Stromal cell of bone marrow (primary cell): ENCODE measurements at places on chromosomes 6 and 20.

DNA sequence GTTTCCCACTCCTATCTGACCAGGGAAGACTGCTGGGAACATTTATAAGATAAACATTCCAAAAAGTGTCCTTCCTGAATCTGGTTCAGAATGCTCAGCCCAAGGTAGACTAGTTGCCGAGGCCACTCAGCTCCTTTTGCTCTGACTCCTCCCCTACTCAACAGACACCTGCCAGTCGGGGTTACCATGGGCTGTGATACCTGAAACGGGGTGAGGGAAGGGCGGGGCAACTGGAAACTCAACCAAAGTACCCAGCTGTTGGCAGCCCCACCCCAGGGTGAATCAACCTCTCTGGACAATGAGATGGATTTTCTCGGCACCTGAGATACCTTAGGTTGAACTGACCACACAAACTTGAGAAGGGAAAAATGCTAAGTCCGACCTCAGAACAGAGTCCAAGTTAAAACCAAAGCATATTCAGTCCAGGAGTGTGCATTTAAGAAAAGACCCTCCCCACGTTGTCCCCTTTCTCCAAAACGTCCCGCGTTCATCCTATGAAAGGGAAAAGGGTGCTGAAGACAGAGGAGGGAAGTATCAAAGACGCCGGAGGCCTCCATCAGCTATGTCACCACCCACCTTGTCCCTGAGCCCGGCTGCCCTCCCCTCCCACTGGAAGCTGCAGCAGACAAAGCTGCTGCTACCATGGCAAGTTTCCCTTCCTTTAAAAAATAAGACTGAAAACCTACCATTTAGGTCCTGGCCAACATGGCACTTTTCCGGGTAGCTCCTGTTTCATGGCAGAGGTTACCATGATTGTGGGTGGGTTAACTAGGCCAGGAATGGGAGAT is 100.1 kb downstream of the SLC23A2 start:
- DNase-seq: no peak

GRCh38 chr6:109194880-109195279 is 99.6 kb downstream of the CEP57L1 start:
- no peak for DNase-seq

DNA sequence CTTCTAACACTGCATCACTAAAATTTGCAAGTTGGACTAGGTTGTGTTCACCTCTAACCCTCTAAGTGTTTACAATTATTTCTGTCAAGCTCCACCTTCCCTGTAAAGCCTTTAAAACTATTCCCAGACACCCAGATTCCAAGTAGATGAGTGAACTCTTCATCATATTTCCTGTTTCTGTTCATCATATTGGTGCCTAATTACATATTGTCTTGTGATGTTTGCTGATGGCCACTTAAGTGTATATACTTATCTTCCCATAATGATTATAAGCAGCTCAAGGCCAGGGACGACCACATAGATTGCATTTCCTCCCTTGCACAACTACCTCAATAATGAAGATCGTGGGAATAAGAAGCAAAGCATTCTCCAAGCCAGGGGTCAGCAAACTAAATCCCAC is 16.8 kb downstream of the TNFRSF21 start:
- DNase-seq: no peak

- no peak for DNase-seq
Observed at GRCh38 chr6:148090326-148090725, 252.3 kb upstream of the SASH1 start.

GRCh38 chr6:22770054-22770453 is 200.7 kb downstream of the HDGFL1 start:
- DNase-seq: no peak

DNA sequence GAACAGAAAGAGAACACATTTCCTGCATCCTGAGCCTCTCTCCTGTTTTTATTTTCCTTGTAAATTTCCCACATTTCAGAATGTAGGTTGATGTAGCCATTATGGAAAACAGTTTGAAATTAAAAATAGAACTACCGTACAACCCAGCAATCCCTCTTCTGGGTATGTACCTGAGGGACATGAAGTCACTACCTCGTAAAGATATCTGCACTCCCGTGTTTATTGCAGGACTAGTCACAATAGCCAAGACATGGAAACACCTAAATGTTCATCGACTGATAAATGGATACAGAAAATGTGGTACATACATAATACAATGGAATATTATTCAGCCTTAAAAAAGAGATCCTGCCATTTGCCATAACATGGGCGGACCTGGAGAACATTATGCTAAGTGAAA is 72.0 kb upstream of the JAG1 start:
- DNase-seq: no peak

GRCh38 chr20:54122189-54122588 is 51.6 kb downstream of the CYP24A1 start:
- peak; percentile 37 for DNase-seq

DNA sequence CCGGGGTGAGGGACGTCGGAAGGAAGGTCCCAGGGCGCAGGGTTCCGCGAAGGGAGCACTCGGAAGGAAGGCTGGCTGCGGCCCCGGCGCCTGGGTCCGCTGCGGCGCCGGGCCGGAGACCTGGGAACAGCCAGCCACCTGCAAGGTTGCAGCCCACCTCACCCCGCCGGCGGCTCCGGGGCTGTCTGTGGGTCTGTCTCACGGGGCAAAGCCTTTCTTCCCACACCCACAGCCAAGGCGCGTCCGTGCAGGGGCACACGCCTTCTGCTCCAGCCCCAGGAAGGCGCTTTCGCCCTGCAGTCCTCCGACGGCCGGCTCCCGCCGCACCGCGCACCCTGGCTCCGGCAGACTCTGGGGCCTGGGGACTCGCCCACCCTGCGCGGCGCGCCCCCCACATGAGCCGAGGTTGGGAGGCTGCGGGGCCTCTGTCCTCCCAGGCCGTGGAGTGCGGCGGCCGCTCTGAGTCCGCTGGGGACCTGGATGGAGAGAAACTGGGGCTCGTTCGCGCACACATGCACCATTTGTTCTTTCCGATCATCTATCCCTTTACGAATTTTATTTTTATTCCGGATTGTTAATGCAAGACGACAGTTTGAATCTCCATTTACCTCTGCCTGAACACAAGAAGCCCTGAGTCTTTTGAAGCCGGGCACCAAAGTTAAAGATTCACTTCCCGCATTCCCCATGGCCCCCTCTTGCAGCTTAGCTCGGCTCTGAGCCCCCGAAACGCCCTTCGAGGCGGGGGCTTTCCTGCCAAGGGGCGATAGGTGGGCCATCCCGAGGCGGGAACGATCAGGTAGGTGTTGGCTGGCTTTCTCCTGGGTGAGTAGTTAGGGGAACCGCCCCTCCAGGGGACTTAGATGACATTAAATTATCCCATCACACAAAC is 4.5 kb upstream of the FOXC1 start:
- DNase-seq: no peak

- no peak for DNase-seq
Observed at GRCh38 chr20:22555791-22556564, 28.4 kb downstream of the FOXA2 start.

DNA sequence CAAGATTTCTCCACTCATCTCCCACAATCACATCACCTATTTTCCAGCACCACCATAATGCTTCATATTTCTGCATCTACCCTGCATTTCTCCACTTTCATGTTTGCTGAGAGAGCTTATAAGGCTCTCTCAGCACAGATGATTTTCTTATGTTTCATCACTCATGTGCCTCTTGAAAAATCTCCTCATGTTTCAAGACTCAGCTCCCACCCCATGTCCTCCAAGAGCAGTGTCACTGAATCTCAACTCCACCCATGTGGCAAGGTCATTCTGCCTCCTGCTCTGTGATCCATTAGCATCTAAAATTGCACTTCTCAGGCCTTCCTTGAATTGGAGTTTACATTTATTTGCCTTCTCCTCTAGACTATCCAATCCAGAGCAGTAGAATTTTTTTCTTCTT is 178.7 kb upstream of the IRAK1BP1 start:
- no peak for DNase-seq

- no peak for DNase-seq
Observed at GRCh38 chr6:54448617-54449016, 140.4 kb downstream of the TINAG start.

DNA sequence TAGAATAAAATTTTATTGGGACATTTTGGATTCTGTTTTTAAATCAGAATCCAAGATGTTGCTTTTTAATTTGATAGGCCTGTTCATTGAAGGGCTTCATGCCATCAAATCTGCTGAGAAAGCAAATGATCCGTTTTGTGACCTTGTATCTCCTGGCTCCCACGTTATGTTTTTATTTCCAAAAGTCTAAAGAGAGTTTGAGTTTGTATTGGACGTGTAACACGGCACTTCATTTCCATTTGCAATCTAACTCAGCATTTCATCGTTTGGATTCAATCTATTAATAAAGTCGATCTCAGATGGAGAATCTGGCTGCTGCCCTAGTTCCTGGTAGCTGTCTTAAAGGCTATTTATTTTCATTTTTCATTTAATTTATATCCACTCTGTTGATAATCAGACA is 17.0 kb downstream of the KIF25 start:
- no peak for DNase-seq

- DNase-seq: no peak
Observed at GRCh38 chr6:96162711-96163120, 146.9 kb downstream of the FUT9 start.

GRCh38 chr20:934186-934840 is 18.2 kb upstream of the ANGPT4 start:
- DNase-seq: no peak

GRCh38 chr6:109291902-109292301 is 90.4 kb downstream of the CD164 start:
- DNase-seq: no peak
